ENCODE measurements at places on chromosomes 4 and X.

GRCh38 chrX:132216806-132217202, 2.4 kb downstream of the RAP2C start:
- DNase-seq = no peak

GRCh38 chr4:168269896-168270295, 48.7 kb downstream of the DDX60 start:
- DNase-seq = no peak

GRCh38 chr4:132759199-132759780, 389.8 kb upstream of the PCDH10 start:
- DNase-seq = no peak

- DNase-seq = no peak
These were observed 211.4 kb downstream of the ARHGAP24 start for GRCh38 chr4:85686398-85686797.

DNA sequence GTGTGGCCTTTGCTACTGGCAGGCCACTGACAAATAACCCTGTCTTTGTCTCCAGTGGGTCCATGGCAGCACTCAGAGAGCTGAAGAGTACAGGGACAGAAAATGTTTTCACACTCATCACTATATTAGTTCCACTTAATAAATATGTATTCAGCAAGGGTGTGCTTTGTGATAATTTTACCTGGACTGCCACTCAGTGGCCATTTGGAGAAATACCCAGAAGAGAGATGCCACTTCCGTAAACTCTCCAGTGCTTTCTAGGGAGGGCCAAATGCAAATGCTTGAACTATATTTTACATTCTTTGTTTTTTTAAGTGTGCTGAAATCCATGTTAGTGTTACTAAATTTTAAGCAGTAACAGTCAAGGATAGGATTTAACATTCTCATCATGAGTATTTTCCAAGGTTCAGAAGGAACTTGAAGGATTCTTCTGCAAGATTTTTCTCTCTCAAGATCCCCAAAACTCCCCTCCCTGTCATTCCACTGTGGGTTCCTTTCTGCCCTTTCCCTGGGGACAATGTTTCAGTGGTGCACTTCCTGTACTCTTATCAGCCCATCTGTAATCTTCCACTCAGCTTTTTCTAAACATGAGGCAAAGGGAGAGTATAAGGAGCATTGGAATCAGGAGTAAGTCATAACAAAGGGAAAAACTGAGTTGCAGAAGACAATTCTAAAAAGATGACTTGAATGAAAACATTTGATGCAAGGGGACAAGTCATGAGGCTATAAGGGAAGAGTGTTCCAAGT, 46.0 kb downstream of the TFDP3 start:
- no peak for DNase-seq

DNA sequence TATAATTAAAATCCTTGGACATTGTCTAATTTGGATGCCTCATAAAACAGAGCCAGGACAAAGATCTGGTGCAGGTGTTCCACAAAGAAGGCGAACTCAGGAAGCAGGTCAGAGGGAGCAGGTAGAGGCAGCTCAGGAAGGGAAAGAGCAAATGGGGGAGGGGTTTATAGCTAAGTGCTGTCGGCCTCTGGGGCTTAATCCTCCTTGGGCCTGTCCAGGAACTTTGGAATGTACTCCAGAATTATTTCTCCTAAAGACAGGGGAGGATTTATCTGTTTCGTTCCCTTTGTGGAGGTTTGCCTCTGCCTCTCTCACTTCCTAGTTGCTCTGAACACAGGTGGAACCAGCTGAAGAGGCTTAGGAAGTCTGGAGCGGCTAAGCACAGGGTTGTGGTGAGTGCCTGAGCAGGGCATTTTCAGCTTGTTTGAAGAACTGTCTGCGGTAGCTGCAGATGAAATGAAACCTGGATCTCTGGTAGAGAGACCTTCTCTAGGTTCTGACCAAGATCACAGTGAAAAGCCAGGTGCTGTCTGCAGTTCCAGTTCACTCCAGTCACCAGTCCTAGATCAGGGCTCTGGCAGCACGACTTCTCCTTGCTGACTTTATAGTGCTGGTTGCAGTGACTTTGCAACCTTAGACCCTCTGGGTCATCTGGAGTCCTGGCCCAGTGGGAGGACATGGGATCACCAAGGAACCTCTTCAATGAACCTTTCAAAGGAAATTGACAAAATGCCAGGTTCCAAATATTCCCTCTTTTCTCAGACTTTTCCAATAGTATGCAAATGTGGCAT, 519.2 kb downstream of the PCDH10 start:
- no peak for DNase-seq

DNA sequence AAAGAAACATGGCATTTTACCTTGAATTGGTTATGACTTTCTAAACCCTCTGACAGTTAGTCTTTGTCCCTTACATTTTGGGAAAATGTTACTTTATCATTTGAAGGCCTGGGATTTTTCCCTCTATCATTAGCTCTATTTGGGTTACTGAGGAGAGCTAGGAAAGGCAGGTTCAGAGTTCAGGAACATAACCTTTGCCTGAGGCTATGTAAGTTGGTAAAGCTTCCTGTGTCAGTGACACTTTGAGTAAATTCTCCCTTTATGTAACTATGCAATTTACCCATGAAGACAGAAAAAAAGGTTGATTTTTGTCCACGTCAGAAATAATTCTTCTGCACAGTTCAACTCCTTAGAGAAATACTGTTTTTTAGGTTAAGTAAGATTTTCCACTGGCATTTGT, 171.8 kb upstream of the NRK start:
- DNase-seq = no peak

All from SIG-M5 (cell line).